ENCODE measurements at places on chromosomes 6 and 20.

GRCh38 chr6:56986611-56987010 lies 31.7 kb downstream of the BEND6 start:
- DNase-seq, result no peak

GRCh38 chr20:36249450-36249849 lies 13.2 kb downstream of the AAR2 start:
- DNase-seq, result no peak

DNA sequence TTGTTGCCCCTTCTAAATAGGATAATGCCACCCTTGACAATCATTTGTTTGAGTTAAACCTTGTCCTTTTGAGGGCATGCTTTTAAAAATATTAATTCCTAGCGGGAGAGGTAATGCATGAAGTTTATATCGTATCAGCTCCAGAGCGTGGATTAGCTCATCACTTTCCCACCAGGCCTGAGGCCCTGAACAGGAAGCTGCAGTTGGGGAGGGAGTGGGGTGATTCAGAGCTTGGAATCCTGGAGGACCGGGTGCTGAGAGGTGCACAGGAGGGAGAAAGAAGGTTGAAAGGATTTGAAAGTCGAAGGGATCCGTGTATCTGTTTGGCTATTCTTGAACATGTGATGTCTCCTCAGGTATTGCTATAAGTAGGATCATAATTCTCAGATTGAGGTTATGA lies 25.0 kb downstream of the ZDHHC14 start:
- no peak for DNase-seq

DNA sequence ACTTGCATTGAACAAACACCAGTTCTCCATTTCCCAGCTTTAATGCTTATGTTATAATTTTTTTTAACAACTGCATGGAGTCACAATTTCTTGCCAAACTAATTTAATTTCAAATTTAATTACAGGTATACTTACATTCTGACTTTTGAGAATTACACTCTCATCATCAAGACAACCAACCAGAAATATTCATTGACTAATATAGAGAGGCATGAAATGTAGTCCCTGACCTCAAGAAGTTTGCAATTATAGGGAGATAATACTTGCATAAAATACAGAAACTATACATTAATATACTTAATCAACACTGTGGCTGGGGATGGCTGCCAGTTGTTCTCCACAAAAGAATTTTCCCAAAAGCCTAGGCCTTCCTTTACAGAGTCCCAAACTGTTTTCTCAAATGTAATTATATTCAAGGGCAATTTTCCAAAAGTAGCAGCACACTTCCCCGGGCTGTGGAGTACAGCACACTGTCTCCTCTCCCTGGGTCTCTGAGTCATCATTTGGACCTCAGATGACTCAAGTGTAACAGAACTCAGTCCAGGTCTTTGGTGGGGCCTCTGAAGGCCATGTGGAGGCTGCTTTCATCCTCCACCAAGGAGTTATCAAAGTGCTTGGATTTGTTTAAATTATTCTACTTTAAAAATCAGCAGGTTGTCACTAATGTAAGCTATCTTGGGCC lies 114.1 kb downstream of the KIF16B start:
- DNase-seq, result no peak

Data from NT2/D1 (cell line).